Spinal cord (tissue), 10 donors: ENCODE measurements at places on chromosomes 3 and 15. TPM values are rescaled to one million over a fixed set of nuclear protein-coding genes. Genes with fewer than 3 reads are reported as not detected.

Gene MNS1
- 15.9 TPM for polyA plus RNA-seq

DNA sequence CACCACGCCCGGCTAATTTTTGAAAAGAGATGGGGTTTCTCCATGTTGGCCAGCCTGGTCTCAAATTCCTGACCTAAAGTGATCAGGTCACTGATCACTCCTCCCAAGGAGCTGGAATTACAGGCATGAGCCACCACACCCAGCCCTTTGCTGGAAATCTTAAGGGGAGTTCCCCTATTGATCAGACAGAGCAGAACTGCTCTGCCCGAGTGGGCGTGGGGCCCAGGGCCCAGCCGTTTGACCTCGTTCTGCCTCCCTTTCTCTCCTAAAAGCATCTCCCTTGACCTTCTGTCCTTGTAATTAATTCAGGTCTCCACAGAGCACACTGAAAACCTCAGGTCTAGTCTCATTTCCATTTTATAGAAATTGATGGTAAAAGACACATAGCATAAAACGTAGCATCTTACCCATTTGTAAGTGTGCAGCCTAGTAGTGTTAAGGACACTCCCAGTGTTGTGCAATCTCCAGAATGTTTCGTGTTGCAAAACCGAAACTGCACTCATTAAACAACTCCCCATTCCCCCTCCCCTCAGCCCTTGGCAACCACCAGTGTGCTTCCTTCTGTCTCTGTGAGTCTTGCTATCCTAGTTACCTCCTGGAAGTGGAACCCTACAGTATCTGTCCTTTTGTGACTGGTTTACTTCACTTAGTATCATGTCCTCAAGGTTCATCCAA, 89.3 kb downstream of the SLCO3A1 start:
- H3K4me1 ChIP-seq = peaks cover 14% of the 10 kb centered on the region
- H3K36me3 ChIP-seq = no peaks in the 10 kb centered on the region
- DNase-seq = peak; percentile 35

- no peak overlapping the region for H3K4me3 ChIP-seq
- H3K27ac ChIP-seq = no peak overlapping the region
- H3K27me3 ChIP-seq = no peaks in the 10 kb centered on the region
- no peaks in the 10 kb centered on the region for H3K4me1 ChIP-seq
These were observed 740.5 kb downstream of the ROBO2 start for GRCh38 chr3:77780278-77780996.

Gene KCNMB2
- polyA plus RNA-seq = 16.5 TPM

GRCh38 chr3:177835008-177835407, 637.7 kb upstream of the TBL1XR1 start:
- DNase-seq = no peak
- no peak overlapping the region for H3K27ac ChIP-seq
- no peaks in the 10 kb centered on the region for H3K36me3 ChIP-seq
- H3K4me1 ChIP-seq = peaks cover 5% of the 10 kb centered on the region

Gene CADPS
- 184 TPM for polyA plus RNA-seq
